ENCODE measurements at places on chromosomes 11 and 22.

DNA sequence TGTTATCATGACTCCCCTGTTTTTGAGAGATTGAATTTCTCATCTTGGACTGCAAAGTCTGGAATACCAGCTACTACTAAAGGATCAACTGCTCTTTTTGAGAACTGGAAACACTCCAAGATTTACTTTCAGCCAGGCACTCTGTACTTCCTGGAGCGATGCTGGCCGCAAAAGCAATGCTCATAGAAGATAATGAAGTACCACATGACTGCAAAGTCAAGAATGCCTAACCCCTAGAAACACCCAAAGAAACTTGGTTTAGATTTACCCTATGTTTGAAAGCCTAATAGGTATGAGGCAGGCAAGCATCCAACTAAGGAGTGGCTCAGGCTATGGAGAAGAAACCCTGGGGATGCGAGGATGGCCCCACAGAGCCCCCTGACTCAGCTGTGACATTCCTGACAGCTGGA is 47.7 kb upstream of the ARHGAP20 start:
- DNase-seq, result no peak

DNA sequence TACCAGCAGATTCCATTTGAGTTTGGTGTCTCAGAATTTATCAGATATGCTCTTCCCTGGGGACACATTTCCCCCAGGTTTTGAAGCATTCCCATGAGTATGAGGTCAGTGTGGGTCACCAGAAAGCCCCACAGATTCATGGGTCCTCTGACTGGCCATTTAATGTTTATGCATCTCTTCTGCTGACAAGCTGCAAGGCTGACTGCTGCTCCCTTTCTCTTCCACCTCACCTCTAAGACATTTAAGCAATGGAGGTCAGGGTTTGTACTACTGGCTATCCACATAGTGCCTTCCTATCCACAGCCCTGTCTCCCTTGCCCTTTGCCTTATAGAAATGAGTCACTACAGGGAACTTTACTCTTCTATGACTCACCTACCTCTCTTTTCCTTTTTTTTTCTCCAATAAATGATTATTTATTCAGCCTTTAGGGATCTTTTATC is 106.0 kb upstream of the TIMP3 start:
- peak; percentile 64 for DNase-seq

GRCh38 chr11:69398529-69399492 is 82.7 kb upstream of the LINC01488 start:
- DNase-seq, result no peak

- DNase-seq, result peak; percentile 2
Measured at GRCh38 chr11:93694109-93694508, 32.6 kb downstream of the CEP295 start.

GRCh38 chr11:65169164-65169641 is 830 bp upstream of the SPDYC start:
- no peak for DNase-seq

- no peak for DNase-seq
Measured at GRCh38 chr22:31244943-31245451, 32.9 kb downstream of the LIMK2 start.

- no peak for DNase-seq
Measured at GRCh38 chr22:41922940-41923594, 3.5 kb downstream of the TNFRSF13C start.

DNA sequence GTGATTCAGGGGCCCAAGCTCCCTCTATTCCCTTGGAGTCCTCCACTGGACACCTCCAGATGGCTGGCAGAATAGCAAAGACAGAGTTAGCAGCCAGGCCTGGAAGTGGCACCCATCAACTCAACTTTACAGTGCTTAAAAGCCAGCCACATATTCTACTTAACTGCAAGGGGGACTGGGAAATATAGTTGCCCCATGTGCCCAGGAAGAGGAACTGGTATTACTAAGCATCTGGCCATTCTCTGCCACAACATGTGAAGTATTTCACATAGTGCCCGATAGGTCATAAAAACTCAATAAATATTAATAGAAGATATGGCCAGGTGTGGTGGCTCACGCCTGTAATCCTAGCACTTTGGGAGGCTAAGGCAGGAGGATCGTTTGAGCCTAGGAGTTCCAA is 5.5 kb upstream of the IL10RA start:
- no peak for DNase-seq

DNA sequence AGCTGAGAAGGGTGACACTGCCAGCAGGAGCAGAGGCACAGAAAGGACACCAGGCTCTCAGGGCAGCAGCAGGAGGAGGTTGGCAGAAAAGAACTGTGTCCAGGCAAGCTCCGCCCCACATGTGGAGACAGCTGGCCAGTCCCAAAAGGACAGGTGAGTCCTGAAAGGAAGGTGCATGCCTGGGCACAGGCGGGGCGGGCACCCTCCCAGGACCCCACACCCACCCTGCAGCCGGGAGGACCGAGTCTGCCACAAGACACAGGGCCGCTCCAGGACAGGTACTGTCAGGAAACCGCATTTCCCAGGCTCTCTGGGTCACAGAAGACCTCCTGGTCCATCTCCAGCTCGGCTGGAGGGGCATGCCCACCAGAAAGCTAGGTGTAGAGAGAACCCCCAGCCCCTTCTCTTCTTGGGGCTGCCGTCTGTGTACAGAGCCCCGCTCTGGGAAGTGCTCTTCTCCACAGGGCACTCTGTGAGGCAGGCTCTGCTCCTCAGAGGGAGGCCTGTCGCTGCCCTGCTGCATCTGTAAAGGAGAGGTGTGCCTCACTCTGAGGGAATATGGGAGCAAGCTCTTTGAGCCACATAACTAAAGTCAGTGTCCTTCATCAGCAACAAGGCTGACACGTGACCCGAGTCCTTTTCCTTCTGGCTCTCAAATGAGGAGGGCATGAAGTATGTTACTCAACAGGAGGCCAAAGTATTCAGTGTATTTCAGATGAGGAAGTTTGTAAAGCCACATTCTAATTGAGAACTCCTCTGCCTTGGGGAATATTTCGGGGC is 50.5 kb downstream of the CLTCL1 start:
- no peak for DNase-seq
